ENCODE measurements at places on chromosomes 3 and 15.

DNA sequence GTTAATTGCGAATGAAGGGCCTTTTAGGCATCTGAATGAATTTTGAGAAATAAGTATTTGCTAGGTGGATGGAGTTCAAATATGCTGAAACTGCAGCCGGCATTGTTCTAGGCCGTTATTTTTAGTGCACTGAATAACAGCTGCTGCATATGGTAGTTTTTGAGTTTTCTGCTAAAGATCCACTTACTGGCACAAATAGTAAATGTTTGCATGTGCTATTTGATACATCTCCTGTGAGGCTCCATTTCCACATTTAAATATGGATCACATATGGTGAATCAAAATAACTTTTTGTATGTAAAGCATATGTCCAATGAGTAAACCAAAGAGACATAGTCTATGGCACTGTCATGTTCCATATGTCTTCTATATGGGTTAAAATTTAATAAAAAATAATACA is 56.7 kb upstream of the CNTN4 start:
- DNase-seq = no peak

- DNase-seq = peak; percentile 60
These were observed 53.8 kb downstream of the SST start for GRCh38 chr3:187616307-187616972.

GRCh38 chr15:61753018-61753710 is 307.1 kb downstream of the VPS13C start:
- DNase-seq = no peak

DNA sequence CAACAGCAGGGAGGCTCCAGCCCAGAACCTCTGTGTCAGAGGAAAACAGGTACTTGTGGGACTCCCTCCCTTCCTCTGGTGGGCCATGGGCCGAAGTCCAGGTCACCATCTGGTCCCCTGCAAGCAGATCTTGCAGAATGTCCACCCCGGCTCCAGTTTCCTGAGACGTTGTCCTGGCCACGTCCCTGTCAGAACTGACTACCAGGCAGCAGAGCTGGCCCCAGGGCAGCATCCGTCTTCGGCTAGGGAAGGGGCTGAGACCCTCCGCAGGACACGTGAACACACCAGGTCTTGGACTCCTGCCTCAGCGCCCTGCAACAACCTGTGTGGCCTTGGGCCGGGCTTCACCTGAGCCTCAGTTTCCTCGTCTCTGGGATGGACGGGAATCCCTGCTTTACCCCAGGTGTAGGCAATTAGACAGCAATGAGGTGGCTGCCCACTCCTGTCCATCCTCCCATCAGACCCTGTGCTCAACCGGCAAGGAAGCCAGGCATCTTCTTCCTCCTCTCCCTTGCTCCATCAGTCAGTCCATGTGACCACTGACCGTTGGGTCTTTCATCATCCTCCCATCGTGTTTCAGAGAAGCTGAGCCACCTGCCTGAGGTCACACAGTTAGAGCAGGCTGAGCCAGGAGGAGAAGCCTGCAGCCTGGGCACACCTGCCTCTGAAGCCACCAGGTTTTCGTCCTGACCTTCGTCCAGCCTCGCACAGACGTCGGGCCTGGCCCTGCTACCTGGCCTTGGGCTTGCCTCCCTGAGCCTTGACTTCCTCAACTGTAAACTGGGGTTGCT is 8.9 kb upstream of the PRKCD start:
- no peak for DNase-seq

GRCh38 chr3:94011233-94011711 is 17.1 kb downstream of the STX19 start:
- DNase-seq = no peak

- DNase-seq = no peak
These were observed 66.3 kb downstream of the LPP start for GRCh38 chr3:188220097-188220788.

DNA sequence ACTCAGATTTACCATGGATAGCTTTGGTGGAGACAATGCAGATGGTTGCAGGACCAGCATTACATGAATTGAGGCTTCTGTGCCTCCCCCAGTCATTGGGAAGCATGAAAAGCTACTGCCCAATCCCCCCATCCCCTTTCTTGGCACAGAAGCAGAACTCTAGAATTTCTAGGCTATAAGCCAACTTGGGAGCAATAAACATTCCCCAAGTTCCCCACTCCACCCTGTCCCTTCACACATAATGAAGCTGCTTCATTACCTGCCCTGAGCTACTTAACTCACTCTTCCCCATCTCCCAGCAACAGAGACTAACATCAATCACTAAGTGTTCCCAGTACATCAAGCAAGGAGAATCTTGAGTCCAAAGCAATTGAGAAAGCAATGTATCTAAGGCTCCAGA is 164.5 kb downstream of the RORA start:
- DNase-seq = no peak

DNA sequence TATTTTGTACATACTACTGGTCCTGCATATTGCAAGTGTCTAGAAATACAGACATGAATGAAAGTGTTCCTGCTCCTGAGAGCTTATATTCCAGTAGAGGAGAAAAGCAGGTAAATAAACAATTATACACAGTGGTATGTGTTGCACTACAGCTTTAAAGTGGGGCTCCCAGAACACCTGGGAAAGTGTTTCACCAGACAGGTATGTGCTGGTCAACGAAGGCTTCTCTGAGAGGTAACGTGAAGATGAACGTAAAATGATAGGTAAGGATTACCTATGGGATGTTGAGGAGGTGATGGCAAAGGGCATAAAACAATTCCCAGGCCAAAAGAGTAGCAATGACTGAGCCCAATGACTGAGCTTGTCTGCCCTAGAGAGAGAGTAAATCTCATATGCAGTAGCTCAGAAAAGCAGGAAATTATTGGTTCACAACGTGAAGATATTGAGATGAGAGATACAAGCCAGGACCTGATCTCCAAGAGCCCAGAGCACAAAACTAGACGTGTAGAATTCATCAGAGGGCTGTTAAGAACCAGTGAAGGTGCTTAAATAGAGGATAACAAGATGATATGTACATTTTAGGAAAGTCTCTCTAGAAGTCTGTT is 459.1 kb upstream of the BCHE start:
- no peak for DNase-seq

- DNase-seq = no peak
These were observed 24.0 kb downstream of the GPR176 start for GRCh38 chr15:39896101-39896500.

DNA sequence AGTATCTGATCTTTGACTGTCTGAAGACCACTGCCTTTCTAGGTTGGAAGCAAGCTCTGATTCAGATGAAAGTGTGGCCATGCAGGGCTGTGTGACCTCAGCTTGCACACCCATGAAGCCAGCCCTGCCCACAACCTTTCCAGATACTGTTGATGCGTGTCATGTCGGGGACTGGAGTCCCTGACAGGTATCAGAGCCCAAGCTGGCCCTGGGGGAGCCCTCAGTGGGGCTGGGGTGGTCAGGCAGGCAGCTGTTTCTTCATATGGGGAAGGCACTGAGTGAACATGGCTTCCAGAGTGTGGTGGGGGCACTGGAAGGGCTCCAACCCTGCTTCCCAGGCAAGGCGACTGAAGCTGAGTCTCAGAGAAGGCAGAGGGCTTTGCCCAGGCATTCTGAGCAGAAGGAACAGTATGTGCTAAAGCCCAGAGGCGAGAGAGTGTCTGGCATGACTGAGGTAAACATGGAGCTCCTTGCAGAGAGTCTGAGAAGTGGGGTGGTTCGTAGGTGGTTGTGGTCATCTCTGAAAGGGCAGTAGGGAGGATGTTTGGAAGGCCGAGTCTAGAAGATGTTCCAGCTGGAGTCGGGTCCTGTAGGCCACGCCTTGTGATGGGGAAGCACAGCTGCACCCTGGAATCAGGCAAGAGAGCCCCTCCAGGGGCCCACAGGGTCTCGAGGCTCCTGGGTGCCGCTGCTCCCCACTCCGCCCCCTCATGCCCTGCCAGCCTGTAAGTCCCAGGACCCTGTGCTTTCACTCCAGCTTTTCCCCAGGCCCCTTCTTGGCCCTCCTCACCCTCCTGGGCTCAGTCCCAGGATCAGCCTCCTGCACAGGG is 122.2 kb downstream of the EEFSEC start:
- DNase-seq = no peak
